ENCODE measurements at places on chromosomes 1 and 21.

DNA sequence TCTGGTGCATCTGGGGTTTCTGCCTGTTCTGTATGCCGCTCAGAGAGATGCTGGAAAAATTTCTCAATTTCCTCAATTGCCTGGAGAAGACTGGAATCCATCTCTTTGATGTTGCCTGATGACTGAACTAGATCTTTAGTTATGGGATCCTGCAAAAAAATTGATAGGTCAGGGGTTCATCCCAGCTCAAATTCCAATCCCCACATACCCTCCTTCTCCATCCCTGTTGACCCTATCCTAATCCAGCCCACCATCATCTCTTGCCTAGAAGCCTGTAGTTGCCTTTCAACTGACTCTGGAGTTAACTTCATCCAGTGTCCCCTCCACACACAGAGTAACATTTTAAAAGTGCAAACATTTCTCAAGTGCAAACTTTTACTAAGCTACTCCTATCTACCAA, at the start of gene KLF18:
TSS of gene KLF18 (minus strand) at position 101 of the 400 bp plus-strand sequence. CDS start at position 101, 0 bp downstream.
- no peak for DNase-seq

GRCh38 chr1:89753761-89754160, 67.1 kb upstream of the LRRC8D start:
- no peak for DNase-seq

DNA sequence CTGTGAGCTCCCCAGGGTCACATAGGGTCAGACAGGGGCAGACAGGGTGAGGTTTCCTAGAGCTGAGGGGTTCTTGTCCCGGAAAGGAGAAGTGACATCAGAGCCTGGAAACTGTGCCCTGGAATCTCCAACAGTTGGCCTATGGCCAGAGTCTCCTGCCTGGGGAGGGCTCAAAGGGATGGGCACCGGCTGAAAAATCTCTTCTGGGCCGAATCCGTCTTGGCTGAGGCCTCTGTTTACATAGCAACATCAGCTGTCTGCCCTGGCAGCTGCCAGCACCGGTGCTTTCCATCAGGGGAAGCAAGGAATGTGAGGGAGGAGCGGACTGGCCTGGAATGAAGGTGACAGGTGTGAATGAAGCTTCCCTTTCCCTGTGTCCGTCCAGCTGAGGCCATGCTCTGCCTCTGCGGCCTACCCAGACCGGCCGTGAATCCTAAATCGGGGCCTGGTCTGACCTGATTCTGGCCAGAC, 30.7 kb downstream of the VASH2 start:
- DNase-seq = no peak

- DNase-seq = peak; percentile 69
These were observed 28.5 kb upstream of the HYI start for GRCh38 chr1:43482215-43482614.

- DNase-seq = peak; percentile 84
These were observed 46.4 kb upstream of the CR2 start for GRCh38 chr1:207407655-207408260.

DNA sequence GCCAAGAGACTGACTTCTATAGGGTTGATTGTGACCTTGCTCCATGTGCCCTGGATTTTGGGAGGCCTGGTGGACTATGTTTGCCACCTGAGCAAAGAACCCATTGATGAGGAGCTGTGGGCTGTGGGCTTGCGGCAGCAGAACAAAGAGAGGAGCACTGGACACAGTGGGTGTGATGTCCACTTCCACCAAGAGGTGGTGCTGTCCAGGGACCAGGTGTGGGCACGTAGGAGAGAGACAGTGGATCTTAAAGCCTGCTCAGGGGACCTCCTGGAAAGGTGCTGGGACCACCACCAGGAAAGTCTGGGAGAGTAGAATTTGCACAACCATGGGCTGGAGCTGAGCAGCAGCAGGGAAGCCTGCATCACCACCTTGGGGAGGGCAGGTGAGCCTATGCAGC, 106.7 kb upstream of the ETS2 start:
- DNase-seq = no peak

DNA sequence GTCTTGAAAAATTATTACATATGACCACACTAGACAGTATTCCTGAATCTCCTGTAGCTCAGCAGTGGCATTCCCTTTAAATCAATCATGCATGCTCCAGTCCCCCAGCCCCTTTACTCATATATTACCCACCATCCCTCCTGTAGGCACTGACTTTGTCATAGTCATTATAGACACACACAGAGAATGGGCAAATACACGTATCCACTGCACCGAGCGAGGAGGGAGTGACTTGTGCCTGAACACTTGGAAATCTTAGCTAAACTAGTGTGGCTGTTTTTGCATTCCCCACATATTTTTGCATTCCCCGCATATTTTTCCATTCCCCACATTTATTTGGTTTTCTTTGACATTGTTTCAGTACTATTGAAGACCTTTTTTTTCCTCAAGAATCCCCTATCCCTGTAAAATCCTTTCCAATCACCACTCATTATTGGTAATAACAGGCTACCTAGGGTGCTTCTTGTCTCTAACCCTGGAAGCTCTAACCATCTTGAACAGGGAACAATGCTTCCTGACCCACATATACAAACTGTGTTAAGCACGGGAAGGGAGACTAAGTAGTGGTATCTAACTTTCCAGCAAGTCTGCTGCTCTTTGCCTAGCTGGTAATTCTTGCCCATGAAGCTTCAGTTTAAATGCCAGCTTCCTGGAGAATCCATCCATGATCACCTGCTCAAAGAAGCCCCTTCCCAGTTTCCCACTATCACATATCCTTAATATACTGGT, 534.4 kb upstream of the CAMK1G start:
- no peak for DNase-seq

DNA sequence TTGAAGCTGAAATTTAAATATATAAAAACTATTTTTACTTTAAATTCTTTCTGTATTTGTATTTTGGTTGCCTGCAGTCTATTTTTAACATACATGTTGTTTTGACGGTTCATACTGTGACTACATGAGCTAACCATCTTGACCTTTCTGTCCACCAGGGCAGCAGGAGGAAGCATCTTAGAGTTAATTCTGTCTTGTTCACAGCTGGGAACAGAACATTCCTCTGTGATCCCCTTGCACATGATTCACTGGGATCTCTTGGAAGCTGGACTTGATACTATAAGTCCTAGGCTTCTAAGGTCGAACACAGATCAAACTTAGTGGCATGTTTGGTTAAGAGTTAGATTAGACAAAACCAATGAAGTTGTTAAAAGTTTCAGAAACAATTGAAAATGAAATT, 99.7 kb downstream of the NFIA start:
- DNase-seq = no peak

GRCh38 chr1:107048241-107048640, 8.2 kb upstream of the PRMT6 start:
- DNase-seq = no peak

- DNase-seq = no peak
These were observed 15.7 kb upstream of the RASSF5 start for GRCh38 chr1:206491616-206492015.

DNA sequence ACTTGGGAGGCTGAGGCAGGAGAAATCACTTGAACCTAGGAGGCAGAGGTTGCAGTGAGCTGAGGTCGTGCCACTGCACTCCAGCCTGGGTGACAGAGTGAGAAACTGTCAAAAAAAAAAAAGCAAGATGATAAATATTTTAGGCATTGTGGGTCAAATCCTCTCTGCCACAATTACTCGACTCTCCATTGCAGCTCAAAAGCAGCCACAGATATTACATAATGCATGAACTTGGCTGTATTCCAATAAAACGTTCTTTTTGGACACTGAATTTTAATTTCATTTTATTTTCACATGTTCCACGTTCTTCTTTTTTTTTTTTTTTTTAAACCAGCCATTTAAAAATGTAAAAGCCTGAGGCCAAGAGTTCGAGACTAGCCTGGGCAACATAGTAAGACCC, 69.4 kb downstream of the TCP10L start:
- peak; percentile 42 for DNase-seq

DNA sequence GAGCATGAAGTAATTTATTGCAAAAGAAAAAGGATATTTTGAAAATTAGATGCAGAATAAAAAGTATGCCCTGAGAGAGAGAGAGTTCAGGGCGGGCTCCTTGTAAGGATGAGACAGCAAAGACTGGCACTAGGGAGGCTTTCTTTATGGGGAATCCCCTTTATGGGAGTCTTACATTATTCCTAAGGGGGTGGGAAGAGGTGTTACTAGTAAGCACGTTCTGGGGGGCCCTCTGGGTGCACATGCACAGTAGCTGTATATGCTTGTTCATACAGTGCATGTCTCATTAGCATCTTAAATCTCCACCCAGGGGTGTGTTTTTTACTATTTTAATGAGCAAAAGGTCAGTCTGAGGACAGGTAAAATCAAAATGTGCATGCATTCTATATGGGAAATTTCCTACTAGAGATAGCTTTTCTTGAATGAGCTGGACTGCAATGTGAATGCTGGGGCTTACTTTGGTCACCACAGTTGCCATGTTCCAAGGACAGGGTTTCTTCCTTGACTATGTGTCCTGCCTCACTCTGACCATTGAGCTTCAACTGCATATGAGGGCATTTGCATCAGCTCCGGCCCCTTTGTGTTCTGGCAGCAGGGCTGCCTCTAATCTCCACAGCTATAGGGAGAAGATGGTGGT, 614.1 kb downstream of the NUF2 start:
- no peak for DNase-seq

- no peak for DNase-seq
These were observed 57.9 kb downstream of the DDAH1 start for GRCh38 chr1:85406887-85407533.

DNA sequence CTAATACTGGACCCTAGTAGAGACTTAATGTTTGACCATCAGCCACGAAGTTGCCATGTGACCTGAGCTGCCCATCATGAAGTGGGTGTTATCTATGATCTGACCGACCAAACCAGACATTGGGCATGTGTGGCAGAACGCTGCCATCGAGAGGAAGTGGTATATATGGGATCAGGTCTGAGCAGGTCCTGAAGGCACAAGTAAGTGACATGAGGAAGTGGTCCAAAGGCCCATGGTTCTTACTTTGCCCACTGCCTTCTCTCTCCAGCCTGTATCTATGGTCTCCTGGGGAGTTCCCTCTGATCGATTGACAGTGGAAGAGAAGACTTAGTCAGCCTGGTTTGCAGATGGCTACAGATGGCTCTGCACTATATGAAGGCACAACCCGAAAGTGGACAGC, 7.9 kb downstream of the SPSB1 start:
- no peak for DNase-seq

DNA sequence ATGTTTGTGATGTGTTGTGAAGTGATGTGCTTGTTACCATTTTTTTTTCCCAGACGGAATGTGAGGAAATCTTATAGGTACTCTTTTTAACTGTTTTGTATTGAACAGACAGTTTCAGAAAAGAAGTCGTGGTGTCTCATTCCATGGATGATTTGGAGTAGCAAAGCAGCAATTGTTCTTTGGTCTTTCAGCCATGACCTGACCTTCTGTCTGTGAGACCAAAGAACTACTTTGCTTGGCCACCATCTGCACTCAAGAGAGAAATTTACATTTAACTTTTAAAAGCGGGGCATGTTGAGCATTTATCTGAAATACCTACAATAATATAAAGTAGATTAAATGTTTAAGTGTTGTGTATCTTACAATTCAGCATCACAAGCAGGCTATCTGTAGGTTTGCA, 90.2 kb downstream of the SDCCAG8 start:
- DNase-seq = no peak

DNA sequence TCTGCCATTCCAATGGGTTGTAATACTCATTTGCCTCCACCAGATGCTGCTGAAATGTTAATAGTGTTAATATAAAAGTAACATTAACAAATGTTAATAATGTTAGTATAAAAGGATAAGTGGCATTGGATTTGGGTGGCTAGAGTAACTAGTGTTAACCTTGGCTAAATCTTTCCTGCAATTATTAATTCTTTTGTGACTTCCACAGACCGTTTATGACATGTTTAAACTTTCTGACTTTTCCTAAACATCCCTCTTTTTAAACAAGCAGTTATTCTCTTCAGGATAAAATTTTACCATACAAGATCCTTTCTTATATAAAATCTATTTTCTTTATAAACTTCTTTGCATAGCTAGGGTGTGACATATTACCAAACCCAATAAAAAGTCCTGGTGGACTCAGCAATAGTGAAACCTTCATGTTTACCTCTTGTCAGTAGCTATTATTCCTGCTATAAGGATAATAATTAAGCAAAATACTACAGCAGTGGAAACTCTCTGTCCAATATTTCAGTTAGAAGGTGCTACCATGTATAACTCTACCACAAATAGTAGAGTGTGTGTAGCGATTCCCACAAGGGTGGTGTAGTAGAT, 41.5 kb downstream of the CCDC30 start:
- DNase-seq = peak; percentile 10

DNA sequence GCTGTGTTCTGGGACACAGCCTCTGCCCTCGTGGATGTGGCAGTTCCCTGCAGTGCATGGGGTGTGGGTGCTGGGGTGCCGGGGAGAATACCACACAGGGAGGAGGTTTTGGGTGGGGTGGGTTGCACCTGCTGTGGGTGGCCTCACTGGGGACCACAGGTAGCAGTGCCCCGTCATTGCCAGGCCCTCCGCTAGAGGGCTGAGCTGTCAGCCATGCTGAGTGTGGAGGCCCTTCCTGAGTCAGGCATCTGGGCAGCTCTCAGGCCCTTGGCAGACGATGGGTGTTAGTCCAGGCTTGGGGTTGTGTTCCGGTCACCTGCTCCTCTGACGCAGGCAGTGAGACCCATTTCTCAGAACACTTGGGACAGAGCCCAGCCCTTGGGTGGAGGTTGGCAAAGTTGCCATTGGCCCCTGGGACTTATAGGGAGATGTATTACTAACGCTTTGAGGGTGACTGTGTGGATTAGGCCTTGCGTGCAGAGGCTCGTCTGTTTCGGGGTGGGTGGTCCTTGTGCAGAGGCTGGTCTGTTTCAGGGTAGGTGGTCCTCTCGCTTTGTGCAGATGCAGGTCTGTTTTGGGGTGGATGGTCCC, 23.9 kb downstream of the PCNT start:
- DNase-seq = no peak

- no peak for DNase-seq
These were observed 2.6 kb upstream of the TAGLN2 start for GRCh38 chr1:159927849-159928431.

DNA sequence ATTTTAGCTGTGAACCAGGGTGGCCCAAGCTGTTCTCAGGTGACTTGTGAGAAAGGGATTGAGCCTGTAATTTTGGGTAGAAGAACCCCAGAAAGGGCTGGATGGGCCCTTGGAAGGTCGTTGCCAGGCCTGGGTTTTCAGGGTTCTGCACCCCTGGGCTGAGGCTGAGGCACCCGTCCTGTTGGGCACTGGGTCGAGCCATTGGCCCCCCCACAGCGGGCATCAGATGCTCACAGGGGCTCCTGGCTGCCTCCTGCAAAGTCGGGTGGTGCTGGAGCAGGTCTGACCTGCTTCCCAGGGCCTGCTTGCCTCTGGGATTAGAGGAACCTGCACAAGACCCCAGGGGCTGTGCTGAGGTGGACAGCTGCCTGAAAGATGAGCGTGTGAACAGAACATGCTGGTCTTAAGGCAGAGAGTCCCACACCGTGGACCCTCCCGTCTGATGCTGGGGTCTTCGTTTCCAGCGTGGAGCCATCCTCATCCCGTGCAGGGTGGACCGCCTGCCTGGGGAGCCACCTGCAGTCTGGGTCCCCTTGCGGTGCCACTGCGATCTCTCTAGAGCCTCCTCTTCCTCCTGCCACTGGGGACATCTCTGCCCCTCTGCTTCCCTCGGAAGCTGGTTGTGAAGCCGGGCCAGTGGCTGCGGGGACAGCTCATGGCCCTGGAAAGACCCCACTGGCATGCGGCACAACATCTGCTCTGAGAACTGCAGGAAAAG, 1.7 kb upstream of the TRPM2 start:
- DNase-seq = no peak

- DNase-seq = peak; percentile 20
These were observed 39.7 kb upstream of the KCNA3 start for GRCh38 chr1:110714374-110714995.

GRCh38 chr1:160647329-160647720, 481 bp upstream of the SLAMF1 start:
- no peak for DNase-seq

GRCh38 chr1:101484689-101485338, 248.0 kb downstream of the S1PR1 start:
- no peak for DNase-seq

Measured in OCI-M1 (cell line).